GM10248 (cell line): ENCODE measurements at places on chromosomes 1 and 21.

DNA sequence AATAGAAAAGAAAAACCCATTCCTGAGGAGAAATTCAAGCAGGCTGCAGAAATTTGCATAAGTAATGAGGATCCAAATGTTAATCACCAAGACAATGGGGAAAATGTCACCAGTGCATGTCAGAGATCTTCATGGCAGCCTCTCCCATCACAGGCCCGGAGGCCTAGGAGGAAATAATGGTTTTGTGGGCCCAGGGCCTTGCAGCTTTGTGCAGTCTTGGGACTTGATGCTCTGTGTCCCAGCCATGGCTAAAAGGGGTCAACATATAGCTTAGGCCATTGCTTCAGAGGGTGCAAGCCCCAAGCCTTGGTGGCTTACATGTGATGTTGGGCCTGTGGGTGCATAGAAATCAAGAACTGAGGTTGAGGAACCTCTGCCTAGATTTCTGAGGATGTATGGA is 22.7 kb downstream of the RAB3GAP2 start:
- no peak for DNase-seq

DNA sequence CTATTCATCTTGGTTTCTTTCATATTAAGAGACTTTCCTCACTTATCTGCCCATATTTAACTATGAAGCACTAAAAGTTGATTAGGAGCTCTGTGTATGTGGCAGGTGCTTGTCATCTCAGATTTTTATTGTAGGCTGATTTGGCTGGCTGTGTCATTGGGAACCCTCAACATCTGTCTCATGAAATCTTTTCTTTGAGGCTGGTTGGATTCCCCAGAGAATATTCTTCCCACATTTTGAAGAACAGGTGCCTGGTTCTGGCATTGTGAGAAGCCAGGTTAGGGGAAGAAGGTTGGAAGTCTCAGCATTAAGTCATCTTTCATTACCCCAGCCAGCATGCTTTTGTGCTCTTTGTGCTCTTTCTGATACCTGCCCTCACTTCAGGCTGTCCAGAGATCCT is 37.1 kb downstream of the EEIG2 start:
- no peak for DNase-seq

DNA sequence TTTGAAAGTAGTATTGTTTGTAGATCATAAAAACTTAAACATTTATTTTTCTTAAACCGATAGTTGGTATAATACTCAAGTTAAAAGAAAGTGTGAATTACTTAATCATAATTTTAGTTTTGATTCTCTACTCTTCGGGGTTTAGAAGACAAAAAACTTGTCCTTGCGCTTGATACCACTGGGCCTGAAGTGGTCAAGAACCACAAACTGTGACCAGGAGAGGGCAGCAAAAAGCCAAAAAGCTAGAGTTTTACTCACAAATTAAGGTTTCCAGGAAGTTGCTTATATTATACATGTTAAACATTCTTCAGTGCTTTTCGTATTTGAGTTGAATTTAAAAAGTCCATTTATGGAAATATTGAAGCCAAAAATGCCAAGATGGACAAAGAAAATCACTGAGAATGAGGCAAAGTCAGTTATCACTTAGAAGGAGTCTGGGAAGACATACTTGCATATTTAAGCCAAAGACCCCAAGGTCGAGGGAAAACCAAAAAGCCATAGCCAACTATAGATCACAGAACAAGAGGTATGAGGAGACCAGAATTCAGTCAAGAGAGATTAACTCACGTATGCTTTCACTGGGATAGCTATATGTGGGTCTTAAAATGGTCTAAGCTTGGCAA is 34.2 kb downstream of the EFCAB7 start:
- peak; percentile 20 for DNase-seq

GRCh38 chr1:39681999-39682398 is 9.2 kb downstream of the HPCAL4 start:
- DNase-seq: no peak

GRCh38 chr1:82517586-82517985 is 716.9 kb downstream of the ADGRL2 start:
- DNase-seq: no peak

- no peak for DNase-seq
Measured at GRCh38 chr1:7541629-7542028, 229.5 kb upstream of the VAMP3 start.

GRCh38 chr1:17045634-17046333 is 8.0 kb downstream of the SDHB start:
- DNase-seq: peak; percentile 49

DNA sequence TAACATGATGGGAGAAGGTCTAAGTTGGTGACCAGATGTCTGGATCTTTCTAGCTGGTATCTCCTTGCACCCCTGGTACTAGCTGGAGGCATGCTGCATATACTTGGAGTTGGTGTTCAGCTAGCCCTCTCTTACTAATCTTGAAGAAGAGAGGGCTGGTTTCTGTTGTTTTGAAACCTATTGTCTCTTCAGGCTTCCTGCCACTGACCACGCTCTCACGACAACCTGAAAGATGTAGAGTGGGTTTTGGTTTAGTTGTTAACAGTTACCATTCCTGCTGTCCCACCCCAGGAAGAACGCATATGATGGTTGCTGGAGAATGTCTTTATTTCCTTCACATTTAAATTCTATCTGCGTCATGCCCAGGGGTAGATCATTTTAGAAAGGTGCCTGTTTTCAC is 3.6 kb downstream of the MAN1C1 start:
- peak; percentile 53 for DNase-seq

DNA sequence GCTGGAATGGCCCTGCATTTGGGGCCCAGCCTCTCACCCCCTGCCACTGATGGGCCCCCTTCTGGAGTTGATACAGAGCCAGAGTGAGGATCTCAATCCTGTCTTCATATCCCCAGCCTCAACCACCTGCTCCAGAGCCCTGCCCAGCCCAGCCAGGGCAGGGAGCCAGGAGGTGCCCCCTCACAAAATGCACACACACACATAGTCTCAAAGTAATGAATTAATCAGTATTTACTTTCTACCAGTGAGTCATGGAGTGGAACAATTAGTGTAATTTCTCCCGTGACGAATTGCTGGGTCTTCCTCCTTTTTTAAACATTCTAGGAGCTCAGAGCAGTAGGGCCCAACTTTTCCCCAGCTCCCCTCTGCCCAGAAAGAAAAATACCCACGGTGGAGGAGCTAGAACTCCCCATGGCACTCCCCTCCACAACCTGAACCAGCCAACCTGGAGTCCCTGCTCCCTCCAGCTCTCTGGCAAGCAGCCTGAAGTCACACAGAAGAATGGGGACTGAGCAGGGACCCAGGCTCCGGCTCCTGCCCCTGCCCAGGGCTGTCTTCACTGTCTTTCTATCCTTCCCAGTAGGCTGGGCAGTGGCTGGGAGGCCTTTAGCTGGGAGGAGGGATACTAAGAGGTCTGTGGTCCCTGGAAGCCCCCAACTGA is 29.3 kb downstream of the SDC3 start:
- DNase-seq: no peak

- DNase-seq: peak; percentile 3
Measured at GRCh38 chr1:75616436-75617433, 5.8 kb upstream of the SLC44A5 start.

DNA sequence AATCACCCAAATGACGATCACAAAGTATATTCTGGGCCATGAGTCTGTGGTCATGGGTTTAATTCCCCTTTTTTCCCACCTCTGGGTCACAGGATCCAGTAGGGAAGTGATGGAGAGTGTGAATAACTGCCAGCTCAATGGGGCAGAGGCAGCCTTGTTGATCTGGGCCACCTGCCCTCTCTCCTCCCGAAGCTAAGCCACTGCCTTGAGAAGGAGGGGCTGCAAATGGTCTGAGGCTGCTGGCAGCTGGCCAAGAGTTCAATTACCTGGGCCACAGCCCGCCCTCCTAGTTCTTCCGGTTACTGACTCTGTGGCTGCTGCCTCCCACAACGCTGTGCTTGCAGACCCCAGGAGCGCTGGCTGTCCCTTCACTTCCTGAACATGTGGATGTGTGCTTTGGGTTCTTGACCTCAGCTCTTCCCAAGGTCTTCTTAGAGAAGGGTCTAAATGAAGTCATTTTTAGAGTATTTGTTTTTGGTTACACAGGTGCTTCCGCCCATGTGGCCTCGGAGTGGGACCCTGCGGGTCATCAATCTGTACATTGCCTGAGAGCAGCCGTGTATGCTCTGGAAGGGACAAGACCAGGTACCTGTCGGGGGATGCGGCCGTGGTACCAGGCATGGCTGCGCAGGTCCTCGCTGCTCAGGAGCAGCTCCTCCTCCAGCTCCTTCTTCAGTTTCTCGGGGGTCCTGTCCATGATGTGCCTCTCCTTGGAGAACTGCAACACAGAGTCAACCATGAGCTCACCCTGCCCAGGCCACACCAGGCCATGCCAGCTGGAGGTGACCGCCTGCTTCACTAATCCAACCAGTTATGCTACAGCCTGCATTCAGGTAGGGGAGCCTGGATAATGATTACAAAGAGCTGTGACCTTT is 89.7 kb downstream of the BCAR3 start:
- peak; percentile 75 for DNase-seq

DNA sequence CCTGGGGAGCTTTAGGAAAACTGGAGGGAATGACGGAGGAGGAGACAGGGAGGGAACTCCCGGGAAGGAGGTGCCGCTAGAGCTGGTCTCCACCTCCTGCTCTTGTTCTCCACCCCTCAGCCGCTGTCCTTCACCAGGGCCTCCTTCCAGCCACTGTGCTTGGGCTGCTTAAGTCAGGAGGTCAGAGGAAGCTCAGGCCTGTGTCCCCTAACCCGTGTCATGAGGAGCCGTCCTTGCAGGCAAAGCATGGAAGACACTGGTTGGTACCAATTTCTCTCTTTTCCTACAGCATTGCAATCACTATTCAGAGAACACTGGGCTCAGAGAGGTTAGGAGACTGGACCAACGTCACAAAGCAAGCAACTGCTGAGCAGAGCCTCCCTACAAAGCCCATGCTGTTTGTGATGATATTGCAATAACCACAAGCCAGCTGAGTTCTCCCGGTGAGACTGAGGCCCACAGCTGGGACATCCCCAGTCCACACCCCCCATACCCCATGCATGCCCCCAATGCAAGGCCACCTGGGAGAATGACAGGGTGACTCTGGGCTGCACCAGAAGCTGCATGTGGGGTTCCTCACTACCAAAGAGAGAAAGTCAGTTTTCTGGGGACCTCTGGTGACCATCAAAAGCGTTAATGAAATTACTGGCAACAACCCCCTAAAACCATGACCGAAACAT is 427.5 kb downstream of the NPHP4 start:
- DNase-seq: no peak

DNA sequence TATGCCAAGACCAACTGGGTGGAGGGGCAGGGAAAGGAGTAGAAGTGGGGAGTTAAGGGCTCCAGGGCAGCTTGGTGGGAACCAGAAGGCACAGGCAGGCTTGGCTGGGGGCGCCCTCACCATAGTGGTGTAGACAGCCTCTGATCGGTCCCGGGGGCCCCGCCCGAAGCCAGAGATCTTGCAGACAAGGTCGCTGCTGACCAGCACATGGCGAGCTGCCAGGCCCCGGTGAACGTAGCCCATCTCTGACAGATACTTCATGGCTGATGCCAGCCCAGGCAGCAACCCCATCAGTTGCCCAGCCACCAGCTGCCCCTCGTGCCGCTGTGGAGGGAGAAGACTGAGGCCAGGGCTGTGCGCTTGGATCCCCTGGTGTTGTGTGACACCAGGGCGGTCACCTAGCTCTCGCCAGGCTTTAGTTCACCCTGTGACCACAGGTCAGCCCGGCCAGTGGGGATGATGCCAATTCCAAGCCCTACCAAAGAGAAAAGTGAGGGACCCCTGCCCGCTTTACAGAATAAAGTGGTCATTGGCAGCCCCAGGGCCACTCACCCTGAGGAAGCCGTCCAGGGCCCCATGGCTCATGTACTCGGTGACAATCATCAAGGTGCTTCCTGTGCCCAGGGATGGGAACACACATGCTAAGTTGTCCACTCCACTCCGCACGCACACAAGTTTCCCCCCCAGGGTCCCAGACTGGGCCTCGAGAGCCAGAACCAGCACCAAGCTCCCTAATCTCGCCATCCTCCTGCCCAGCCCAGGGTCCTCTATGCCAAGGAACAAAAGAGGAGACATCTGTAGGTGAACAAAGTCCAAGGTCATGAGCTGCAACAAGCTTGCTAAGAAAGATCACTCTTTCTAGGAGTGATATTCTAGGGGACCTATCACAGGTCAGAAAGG is 28.2 kb downstream of the CDCA8 start:
- no peak for DNase-seq

DNA sequence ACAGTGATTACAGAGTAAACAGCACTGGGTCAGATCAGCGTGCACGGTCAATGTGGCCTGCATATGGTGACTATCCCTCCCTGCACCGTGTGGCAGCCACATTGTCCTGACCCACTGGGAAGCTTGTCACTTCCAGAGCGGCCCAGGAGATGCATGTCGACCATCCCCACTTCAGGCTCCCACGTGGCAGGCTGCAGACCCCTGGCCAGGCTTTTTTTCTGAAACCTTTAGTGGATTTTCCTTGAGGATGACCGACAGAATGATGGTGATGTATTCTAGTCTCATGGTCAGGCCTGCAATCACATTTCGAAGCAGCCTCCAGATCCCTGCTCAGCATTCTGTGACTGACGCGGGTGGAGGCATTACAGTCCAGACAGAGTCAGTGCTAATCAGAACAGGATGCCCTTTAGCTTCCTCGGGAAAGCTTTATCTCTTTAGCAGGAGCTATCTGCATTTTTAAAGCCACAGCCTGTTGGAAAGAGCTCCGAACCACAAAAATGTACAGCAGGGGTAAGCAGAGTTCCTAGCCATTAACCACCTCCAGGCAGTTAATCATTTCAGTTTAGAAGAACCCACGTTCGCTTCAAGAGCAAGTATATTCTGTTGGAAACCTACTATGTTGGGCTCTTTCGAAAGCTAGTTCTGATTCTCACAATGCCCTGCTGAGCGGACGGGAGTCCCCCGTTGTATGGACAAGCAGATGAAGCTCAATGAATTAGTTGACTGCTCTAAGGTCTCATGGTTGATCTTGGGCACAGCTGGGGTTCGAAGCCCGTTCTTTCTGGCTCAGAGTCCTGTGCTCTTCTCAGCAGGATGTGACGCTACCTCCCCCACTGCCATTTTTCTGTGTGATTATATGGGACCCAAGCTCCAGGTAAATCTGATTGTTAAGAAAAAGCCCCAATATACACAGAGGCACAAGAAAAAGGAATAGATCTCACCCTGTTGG is 56.5 kb downstream of the IRF2BP2 start:
- no peak for DNase-seq

DNA sequence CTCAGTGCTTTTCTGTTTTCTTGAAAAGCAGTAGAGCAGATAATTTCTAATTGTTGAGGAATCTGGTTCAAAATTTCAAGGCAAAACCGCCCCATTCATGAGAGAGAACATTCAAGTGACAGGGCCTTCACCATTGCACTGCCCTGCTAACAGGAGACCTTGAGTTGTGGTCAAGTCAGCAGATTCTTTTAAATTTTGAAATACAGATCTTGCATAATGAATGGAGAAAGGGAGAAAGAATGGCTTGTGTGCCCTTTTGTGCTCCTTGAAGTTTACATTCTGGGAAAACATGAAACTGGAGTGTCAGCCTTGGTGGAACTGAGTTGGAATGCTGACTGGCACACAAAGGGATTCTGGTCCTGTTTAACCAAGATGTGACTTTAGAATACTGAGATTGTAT is 164.5 kb upstream of the UBE2U start:
- no peak for DNase-seq

GRCh38 chr1:66517959-66518358 is 16.0 kb upstream of the SGIP1 start:
- no peak for DNase-seq

GRCh38 chr21:34526618-34527290 is 14.7 kb upstream of the KCNE1 start:
- peak; percentile 48 for DNase-seq

GRCh38 chr1:36144413-36144812 is 4.9 kb downstream of the TRAPPC3 start:
- DNase-seq: no peak

- no peak for DNase-seq
Measured at GRCh38 chr1:20413136-20413775, 72.8 kb downstream of the CAMK2N1 start.

- DNase-seq: peak; percentile 62
Measured at GRCh38 chr1:92953491-92953890, 7.8 kb downstream of the DIPK1A start.
